ENCODE measurements at places on chromosomes 6 and 20.

GRCh38 chr20:62394248-62395245 is 7.6 kb downstream of the RPS21 start:
- no peak overlapping the region for H3K4me3 ChIP-seq
- DNase-seq, result no peak
- H3K4me1 ChIP-seq, result no peaks in the 10 kb centered on the region

- peaks cover 5% of the 10 kb centered on the region for H3K4me1 ChIP-seq
- no peak overlapping the region for H3K27ac ChIP-seq
- DNase-seq, result no peak
- no peaks in the 10 kb centered on the region for H3K27me3 ChIP-seq
Observed at GRCh38 chr20:34562641-34563040, 4.1 kb downstream of the MAP1LC3A start.

DNA sequence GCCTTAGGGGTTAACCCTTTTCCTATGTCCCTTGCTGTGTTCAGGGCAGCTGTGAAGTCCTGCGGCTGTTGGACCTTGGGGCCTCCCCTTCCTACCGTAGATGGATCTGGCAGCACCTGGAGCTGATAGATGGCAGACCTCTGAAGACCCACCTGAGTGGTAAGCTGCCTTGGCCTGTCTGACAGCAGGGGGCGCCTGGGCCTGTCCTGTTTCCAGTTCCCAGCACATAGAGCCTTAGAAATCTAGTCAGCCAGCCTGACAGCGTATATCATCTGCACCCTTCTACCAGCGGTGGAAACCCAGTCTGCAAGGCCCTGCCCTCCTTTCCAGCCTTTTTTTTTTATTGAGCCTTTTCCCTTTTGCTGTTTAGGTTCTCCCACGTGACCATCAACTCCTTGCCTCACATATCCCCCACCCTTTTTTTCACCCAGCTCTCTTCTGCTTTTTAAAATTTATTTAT is 26.6 kb downstream of the CNBD2 start:
- no peak overlapping the region for H3K4me3 ChIP-seq
- H3K4me1 ChIP-seq, result no peaks in the 10 kb centered on the region
- H3K36me3 ChIP-seq, result no peaks in the 10 kb centered on the region
- no peaks in the 10 kb centered on the region for H3K27me3 ChIP-seq
- H3K27ac ChIP-seq, result no peak overlapping the region

- peaks cover 41% of the 10 kb centered on the region for H3K4me1 ChIP-seq
- no peak for DNase-seq
- H3K27me3 ChIP-seq, result no peaks in the 10 kb centered on the region
- H3K36me3 ChIP-seq, result peaks cover 45% of the 10 kb centered on the region
- H3K27ac ChIP-seq, result peak overlapping the region; percentile 73
Observed at GRCh38 chr6:152170313-152170701, 362.8 kb downstream of the ESR1 start.

DNA sequence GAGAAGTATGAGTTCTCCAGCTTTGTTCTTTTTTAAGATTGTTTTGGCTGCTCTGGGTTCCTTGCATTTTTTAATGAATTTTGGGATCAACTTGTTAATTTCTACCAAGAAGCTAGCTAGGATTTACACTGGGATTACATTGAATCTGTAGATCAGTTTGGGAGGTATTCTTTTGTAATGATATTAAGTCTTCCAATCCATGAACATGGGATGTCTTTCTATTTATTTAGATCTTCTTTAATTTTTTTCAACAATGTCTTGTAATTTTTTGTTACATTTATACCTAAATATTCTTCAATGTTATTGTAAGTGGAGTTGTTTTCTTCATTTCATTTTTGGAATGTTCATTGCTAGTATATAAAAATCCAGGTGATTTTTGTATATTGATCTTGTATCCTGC is 12.5 kb downstream of the PRIM2 start:
- no peaks in the 10 kb centered on the region for H3K27me3 ChIP-seq
- no peak for DNase-seq
- no peak overlapping the region for H3K4me3 ChIP-seq

DNA sequence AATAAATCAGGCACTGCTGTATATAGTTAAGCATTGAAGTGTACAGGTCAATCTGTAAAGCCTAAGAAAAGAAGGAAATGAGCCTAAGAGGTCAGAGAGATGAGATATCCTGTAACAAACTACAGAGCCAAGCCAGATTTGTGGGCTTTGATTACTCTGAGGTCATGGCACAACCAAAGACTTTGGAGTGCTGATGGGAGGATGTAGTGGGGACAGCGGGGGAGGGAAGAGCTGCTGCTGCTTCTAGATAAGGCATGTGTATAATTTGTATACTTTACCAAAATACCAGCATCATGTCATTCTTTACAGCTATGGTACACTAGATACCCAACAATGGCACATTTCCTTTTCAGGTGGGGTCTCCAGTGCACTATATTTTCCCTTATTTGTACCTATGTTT is 102.5 kb downstream of the OGFRL1 start:
- H3K36me3 ChIP-seq, result no peaks in the 10 kb centered on the region
- H3K27me3 ChIP-seq, result no peaks in the 10 kb centered on the region
- no peak overlapping the region for H3K4me3 ChIP-seq
- H3K4me1 ChIP-seq, result no peaks in the 10 kb centered on the region
- no peak overlapping the region for H3K27ac ChIP-seq

DNA sequence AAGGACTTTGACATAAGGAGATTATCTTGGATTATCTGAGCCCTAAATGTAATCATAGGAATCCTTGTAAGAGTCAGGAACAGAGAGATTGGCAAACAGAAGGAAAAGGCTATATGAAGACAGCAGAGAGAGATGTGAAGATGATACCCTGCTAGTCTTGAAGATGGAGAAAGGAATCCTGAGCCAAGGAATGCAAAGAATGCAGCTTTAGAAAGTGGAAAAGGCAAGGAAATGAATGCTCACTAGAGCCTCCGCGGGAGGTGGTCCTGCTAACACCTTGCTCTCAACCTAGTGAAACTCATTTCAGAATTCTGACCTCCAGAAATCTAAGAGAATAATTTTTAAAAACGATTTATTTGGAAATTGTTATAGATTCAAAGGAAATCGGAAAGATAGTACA is 117.1 kb downstream of the TBXT start:
- H3K27ac ChIP-seq, result no peak overlapping the region
- H3K4me1 ChIP-seq, result no peaks in the 10 kb centered on the region
- DNase-seq, result no peak
- H3K4me3 ChIP-seq, result no peak overlapping the region
- H3K27me3 ChIP-seq, result no peaks in the 10 kb centered on the region

GRCh38 chr6:13859871-13860555 is 45.7 kb upstream of the MCUR1 start:
- no peaks in the 10 kb centered on the region for H3K36me3 ChIP-seq
- H3K4me1 ChIP-seq, result no peaks in the 10 kb centered on the region
- DNase-seq, result no peak
- no peak overlapping the region for H3K27ac ChIP-seq
- no peak overlapping the region for H3K4me3 ChIP-seq

DNA sequence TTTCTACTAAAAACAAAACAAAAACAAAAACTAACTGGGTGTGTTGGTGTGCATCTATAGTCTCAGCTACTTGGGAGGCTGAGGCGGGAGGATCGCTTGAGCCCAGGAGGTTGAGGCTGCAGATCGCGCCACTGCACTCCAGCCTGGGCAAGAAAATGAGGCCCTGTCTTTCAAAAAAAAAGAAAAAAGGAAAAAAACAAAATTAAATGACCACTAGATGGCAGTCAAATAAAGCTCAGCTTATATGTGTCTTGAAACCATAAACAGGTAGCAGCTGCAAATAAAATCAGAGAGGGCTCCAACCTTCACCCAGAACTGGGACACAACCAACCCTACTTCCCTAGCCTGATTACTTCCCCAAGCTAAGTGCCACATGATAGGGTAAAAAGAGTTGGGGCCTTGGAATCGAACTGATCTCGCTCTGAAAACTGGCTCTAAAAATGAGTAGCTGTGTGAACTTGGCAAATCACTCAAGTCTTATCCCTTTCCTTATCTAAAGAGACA is 67.1 kb upstream of the ADGRF4 start:
- no peak overlapping the region for H3K27ac ChIP-seq
- no peaks in the 10 kb centered on the region for H3K36me3 ChIP-seq
- H3K27me3 ChIP-seq, result no peaks in the 10 kb centered on the region
- DNase-seq, result peak; percentile 42
- H3K4me1 ChIP-seq, result peaks cover 7% of the 10 kb centered on the region

GRCh38 chr20:54342258-54342920 is 133.0 kb upstream of the DOK5 start:
- no peak for DNase-seq
- H3K27me3 ChIP-seq, result no peaks in the 10 kb centered on the region
- H3K4me1 ChIP-seq, result no peaks in the 10 kb centered on the region
- H3K36me3 ChIP-seq, result no peaks in the 10 kb centered on the region
- no peak overlapping the region for H3K27ac ChIP-seq

DNA sequence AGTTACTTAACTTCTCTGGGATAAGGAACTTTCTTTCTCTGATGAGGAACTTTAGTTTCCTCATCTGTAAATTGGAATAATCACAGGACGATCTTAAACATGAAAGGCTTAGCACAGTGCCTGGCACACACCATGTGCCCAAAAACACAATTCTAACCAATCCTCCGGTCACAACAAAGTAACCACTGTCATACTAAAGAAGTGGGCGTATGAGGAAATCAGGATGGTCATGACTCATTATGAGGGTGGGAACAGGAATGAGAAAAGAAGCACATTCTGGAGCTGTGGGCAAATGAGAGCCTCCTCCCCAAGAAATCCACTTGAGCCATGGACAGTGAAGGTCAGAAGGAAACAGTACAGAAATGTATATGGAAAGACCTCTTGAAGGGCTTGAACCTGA is 82.9 kb downstream of the LRFN2 start:
- H3K4me1 ChIP-seq, result no peaks in the 10 kb centered on the region
- H3K36me3 ChIP-seq, result no peaks in the 10 kb centered on the region
- no peak overlapping the region for H3K27ac ChIP-seq
- no peaks in the 10 kb centered on the region for H3K27me3 ChIP-seq
- H3K4me3 ChIP-seq, result no peak overlapping the region

- H3K27ac ChIP-seq, result no peak overlapping the region
- no peaks in the 10 kb centered on the region for H3K36me3 ChIP-seq
- no peaks in the 10 kb centered on the region for H3K27me3 ChIP-seq
- H3K4me1 ChIP-seq, result no peaks in the 10 kb centered on the region
- no peak for DNase-seq
Observed at GRCh38 chr6:152463164-152463563, 174.0 kb downstream of the SYNE1 start.

DNA sequence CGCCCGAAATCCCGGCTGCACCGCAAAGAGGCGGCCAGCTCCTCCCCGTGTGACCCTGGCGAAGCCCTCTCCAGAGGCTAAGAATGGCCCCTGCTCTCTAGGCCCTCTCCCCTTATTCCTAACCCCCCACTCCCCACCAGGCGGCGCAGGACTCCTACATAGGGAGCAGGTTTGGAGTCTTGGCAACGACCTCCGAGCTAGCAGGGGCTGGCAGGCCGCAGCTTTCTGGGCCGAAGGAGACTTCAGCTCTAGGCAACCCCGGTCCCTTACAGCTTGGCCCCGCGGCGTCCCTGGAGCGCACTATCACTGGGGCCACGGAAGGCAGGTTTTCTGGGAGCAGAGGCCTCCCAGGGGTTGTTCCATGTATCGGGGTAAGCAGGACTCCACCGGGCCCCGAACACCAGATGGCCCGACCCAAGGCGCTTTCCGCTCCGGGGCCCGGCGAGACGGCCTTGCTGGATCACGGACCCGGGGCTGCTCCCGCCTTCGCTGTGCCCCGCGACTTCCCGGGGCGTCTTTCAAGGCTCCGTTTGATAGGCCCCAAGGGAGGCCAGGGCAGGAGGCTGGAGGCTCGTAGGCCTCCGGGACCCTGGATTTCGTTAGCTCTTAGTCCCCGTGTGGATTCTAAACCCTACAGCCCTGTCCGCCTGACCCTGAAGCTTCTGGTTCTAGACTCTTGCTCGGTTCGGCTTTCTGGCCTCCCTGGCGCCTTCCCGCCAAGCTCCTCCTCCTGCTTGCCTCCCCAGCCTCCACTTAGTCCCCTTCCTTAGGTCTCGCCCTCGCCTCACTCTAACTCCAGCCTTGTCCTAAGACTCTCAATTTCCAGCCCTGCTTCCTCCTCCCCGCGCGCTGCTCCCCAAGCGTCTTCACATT is 1.9 kb downstream of the SLC32A1 start:
- peaks cover 58% of the 10 kb centered on the region for H3K4me1 ChIP-seq
- H3K4me3 ChIP-seq, result no peak overlapping the region
- H3K36me3 ChIP-seq, result no peaks in the 10 kb centered on the region

DNA sequence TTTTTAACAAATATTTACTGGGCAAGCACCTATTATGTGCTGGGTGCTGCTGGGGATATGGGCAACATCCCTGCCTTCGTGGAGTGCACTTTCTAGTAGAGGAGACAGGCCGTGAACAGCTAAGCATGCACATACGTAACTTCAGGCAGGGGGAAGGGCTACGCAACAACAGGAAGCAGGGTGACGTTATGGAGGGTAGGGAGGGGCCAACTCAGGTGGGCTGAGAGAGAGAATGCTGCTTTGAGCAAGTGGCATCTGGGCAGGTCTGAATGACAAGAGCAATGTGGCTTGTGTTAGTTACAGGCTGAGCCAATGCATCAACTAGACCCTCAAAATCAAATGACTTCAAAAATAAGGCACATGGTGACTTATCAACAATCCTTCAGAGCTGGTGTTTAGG is 112.1 kb downstream of the CDC5L start:
- no peaks in the 10 kb centered on the region for H3K27me3 ChIP-seq
- DNase-seq, result no peak
- H3K4me1 ChIP-seq, result no peaks in the 10 kb centered on the region

DNA sequence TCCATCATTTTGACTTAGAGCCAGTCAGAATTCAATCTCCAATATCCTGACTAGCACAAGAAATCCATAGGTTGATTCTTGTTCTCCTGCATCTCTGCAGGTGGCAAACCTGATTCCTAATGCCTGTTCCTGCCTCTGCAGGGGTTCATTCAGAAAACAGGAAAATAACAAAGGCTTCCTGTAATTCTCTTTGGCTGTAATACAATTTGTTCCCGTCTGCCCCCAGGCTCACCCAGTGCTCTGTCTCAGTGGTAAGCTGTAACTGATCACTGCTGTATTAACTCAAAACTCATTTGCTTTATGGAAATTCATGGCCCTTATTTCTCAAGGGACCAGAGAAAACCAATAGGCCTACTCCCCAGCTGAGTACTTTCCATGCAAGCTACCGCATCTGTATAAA is 88.6 kb downstream of the OPRM1 start:
- H3K27me3 ChIP-seq, result no peaks in the 10 kb centered on the region
- H3K36me3 ChIP-seq, result no peaks in the 10 kb centered on the region
- DNase-seq, result no peak
- H3K4me3 ChIP-seq, result no peak overlapping the region
- H3K27ac ChIP-seq, result no peak overlapping the region

GRCh38 chr6:7798751-7799150 is 72.9 kb downstream of the BMP6 start:
- no peak overlapping the region for H3K27ac ChIP-seq
- no peak for DNase-seq
- H3K4me1 ChIP-seq, result no peaks in the 10 kb centered on the region
- no peaks in the 10 kb centered on the region for H3K36me3 ChIP-seq
- no peaks in the 10 kb centered on the region for H3K27me3 ChIP-seq
- no peak overlapping the region for H3K4me3 ChIP-seq

GRCh38 chr6:7142918-7143475 is 35.2 kb downstream of the RREB1 start:
- H3K4me1 ChIP-seq, result peaks cover 79% of the 10 kb centered on the region
- peak overlapping the region; percentile 73 for H3K27ac ChIP-seq
- no peak for DNase-seq
- no peaks in the 10 kb centered on the region for H3K27me3 ChIP-seq
- H3K36me3 ChIP-seq, result no peaks in the 10 kb centered on the region
